NCI-H226 (cell line): ENCODE measurements at places on chromosomes 16 and 17.

DNA sequence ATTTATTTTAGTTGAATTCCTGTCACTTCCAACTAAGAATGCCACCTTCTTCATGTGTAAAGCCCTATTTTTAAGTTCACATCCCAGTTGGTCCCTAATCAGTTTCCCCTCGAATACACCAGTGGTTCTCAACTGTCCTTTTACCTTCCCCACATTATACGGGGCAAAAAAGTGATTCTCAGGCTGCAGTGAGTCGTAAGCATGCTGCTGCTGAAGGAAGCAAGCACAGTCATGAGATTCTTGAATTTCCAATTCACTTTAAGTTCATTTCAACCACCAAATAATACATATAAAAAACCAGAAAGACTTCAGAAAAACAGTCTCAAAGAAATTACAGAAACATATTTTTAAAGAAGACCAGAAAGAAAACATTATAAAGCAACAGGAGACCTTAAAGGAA lies 47.9 kb downstream of the UBE2G1 start:
- DNase-seq, result no peak

- no peak for DNase-seq
Measured at GRCh38 chr16:4688674-4689045, 4.7 kb upstream of the NUDT16L1 start.

GRCh38 chr16:88619859-88620815 lies 18.2 kb upstream of the IL17C start:
- no peak for DNase-seq

- DNase-seq, result peak; percentile 71
Measured at GRCh38 chr17:19727501-19728078, 11.2 kb upstream of the SLC47A2 start.

- no peak for DNase-seq
Measured at GRCh38 chr17:751269-752001, 629 bp downstream of the GEMIN4 start.

DNA sequence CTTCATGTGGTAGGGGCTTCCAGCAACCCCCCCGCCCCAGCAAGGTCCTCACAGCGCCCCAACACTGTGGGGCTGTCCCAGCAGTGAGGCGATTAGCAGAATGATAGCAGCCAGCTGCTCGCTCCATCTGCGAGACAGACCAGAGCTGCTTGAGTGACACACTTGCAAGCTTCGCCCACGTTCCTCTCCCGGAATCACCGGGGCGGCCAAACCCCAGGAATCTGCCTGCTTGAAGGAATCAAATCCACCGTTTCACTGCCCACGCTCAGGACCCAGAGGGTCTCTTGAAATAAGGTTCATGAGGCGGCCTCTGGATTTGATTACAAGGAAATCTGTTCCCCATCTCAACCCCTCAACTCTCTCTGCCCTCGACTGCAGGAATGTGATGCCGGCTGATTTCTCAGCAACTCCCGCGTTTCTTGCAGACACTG lies 356.0 kb downstream of the C16orf95 start:
- no peak for DNase-seq

- DNase-seq, result no peak
Measured at GRCh38 chr17:1197781-1198490, 18.2 kb upstream of the ABR start.

DNA sequence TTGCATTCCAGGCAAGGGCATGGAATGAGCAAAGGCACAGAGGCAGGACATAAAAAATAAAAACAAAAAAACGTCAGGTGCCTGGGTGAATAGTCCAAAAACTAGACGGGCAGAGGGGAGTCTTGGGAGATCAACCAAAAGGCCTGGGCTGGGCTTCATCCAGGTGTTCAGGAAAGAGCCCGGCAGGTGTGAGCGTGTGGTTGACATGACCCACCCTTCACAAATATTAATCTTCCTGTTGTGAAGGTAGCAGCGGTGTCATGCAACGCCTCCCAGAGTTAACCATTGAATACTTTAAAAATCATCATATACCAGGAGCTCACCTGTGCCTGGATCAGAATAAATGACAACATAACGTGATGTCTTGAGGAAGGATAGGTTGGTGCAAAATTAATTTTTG lies 90.6 kb downstream of the USP22 start:
- no peak for DNase-seq

GRCh38 chr17:54524501-54524900 lies 376.2 kb upstream of the TOM1L1 start:
- no peak for DNase-seq

DNA sequence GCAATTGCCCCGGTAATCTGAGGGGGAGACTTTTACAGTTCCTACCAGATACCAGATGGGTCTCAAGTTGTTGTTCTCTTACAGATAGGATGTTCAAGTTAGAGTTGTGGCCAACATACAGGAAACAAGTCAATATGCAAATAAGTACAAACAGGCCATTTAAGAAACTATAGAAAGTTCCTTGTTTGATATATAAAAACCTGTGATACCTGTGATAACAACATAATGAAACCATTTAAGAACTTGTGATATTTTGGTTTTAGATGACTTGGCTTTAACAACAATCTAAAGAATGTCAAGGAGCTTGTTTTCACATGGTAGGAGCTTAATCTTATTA lies 16.8 kb downstream of the CDR2 start:
- no peak for DNase-seq

DNA sequence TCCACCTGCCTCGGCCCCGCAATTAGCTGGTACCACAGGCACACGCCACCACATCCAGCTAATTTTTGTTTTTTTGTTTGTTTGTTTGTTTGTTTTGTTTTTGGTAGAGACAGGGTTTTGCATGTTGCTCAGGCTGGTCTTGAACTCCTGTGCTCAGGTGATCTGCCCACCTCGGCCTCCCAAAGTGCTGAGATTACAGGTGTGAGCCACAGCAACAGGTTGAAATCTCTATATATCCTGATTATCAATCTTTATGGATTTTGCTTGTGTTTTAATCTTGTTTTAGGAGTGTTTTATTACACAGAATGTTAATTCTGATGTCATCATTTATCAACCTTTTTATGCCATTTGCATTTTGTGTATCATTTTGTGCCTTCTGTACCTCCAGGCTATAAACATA lies 48.2 kb downstream of the RAB11FIP4 start:
- DNase-seq, result no peak

DNA sequence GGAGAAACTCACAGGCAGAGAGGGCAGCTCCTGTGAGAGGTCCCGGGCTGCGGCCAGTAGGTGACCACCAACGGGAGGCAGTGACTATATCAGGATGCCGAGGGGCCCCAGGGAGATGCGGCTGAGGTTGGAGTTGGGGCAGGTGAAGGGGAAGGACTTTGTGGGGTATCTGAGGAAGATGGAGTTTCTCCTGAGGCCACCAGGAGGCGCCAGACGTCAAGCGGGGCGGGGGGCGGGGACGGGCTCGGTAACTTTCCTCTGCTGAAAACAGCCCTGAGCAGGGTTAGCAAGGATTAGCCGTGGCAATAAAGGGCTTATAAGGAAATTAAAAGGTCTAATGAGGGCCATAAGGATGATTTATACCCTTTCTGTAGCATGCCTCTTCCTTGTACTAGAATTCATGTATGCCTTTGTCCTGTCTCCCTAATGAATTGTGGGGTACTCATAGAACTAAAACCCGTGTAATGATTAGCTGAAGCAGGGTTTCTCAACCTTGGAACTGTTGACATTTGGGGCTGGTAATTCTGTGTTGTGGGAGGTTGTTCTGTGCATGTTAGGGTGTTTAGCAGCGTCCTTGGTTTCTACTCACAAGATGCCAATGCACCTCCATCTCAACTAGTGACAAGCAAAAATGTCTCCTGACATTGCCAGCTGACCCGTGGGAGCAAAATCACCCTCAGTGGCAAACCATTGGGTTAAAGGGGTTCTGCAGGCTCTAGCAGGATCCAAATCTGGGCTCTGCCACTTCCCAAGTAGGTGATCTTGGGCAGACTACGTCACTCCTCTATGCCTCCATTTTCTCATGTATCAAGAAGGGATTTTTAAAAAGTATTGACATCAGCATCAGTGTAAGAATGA lies 74.8 kb upstream of the GRIN2A start:
- peak; percentile 9 for DNase-seq

GRCh38 chr17:9968881-9969280 lies 63.8 kb upstream of the RCVRN start:
- peak; percentile 22 for DNase-seq

- DNase-seq, result no peak
Measured at GRCh38 chr17:9132944-9133610, 111.8 kb downstream of the NTN1 start.

DNA sequence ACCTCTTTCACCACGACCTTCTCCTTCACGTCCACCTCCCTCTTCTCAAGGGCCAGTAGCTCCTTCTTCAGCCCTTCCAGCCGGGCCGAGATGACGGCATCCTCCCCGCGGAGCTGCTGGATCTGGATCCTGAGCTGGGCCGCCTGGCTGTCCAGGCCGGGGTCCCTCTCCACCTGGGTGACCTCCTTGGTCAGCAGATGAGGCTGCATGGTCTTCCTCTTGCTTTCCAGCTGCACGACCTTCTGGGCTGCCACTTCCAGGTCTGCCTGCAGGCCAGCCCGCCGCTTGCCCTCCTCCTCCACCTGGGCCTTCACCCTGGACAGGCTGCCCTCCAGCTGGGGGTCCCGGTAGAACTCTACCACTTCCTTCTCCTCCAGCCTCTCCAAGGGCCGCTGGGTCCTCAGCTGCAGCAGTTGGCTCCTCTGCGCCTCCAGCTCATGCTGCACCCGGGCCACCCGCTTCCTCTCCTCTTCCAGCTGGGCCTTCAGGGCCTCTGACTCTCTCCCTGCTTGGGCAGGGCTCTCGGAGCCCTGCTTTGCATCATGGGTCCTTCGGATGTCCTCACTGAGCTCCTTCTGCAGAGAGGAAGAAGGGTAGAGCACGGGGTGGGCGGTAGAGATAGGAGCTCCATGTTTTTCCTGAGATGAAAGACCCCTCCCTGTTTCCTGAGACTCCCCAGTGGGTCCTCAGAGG lies 9.5 kb downstream of the CDK3 start:
- DNase-seq, result no peak

DNA sequence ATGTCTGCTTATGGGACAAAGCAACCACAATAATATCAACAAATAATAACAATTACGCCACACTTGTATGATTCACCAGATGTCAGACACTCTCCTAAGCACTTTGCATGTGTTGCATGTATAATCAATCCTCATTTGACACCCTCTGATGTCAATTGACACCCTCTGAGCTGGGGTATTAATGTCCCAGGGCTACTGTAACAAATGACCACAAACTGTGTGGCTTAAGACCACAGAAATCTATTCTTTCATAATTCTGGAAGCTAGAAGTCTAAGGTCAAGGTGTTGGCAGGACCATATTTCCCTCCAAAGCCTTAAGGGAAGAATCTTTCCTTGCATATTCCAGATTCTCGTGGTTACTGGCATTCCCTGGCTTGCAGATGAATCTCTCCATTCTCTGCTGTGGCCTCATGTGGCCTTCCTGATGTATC lies 112.7 kb downstream of the NPIPB5 start:
- no peak for DNase-seq

DNA sequence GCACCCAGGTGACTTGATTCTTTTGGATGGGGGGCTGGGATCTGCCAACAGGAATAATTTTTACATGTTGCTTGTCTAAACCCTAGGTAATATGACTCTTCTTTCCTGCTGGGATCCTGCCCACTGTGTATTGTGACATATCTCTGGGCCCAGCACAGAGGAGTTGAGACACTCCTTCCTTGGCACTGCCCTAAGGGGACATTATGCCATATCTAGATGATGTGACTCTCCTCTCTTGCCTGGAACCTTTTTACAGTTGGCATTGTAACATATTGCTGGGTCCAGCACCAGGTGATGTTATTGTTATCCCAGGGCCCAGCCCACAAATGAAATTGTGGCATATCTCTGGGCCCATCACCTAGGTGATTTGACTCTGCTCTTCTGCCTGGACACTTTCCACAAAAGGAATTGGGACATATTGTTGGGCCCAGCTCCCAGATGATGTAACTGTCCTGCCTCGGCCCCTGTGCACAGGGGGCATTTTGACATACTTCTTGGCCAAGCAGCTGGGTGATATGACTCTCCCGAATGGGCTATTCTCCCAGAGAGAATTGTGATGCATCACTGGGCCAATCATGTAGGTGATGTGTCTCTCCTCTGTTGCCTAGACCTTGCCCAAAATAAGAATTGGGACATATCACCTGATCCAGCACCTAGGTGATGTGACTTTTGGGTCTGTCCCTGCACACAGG lies 1837.7 kb downstream of the TP53TG3F start:
- DNase-seq, result no peak

DNA sequence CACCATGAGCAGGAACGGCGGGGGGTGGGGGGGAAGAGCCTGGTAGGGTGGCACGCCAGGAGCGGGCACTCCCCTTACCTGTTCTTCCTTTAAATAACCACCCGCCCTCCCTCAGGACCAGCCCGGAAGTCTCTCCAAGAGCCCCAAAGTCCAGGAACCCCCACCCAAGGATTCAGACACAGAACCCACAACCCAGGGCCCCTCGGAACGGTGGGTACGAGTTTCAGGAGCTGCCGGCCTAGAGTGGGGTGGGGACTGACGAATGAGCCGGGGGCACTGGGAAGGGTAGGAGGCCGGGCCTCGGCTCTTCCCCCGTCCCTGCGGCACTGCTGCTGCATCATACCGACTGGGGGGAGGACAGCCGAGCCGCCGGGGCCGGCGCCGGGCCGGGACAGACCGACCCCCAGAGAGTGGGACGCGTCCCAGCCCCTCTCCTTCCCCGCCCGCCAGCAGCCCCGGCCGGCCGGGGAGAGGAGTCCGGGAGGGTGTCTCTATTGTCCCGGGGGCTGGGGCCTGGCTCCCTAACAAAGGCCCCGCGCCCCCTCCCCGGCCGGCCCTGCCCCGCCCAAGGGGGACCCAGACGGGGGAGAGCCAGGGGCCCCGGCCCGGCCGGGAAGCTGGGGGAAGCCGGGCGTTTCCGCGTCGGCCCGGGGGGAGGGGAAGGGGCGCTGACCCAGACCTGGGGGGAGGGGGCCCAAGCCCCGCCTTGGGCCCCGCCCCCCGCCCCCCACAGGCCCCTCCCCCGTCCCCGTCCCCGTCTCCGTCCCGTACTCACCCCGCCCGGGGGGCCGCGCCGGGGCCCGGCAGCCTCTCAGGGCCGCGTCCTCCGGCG lies 747 bp downstream of the ATXN7L3 start:
- DNase-seq, result peak; percentile 41

- DNase-seq, result no peak
Measured at GRCh38 chr17:17820463-17821158, 16.2 kb downstream of the SREBF1 start.

DNA sequence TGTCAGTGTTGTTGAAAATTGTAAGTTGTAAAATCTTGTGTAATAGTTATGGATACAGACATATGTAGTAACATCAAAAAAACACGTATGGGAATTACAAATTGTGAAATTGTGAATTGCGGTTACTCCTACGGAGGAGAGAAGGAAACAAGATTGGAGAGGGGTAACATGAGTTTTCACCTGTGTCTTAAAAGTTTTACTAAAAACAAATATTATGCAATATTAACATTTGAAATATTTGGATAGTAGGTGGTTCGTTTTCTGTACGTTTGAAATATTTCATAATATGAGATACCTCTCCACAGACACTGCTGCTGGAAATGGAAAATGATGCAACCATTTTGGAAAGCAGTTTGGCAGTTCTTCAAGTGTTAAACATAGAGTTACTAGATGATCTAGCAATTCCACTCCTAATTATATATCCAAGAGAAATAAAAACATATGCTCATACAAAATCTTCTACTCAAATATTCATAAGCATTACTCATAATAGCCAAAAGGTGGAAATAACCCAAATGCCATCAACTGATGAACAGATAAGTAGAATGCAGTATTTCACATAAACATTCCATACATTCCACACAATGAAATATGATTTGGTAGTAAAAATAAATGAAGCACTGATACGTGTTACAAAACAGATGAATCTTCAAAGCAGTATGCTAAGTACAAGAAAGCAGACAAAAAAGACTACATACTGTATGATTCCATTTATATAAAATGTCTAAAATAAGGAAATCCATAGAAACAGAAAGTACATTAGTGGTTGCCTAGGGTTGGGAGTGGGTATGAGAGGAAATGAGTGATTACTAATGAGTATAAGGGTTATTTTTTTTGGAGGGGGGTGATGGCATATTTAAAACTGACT lies 40.7 kb upstream of the ABCA10 start:
- peak; percentile 70 for DNase-seq
